ENCODE measurements at places on chromosomes 7 and 10.

GRCh38 chr10:94223702-94224370 lies 138.9 kb downstream of the NOC3L start:
- DNase-seq = no peak

- no peak for DNase-seq
Observed at GRCh38 chr10:84822931-84823630, 494.7 kb downstream of the CCSER2 start.

- no peak for DNase-seq
Observed at GRCh38 chr10:35470925-35471315, 134.2 kb upstream of the GJD4 start.

DNA sequence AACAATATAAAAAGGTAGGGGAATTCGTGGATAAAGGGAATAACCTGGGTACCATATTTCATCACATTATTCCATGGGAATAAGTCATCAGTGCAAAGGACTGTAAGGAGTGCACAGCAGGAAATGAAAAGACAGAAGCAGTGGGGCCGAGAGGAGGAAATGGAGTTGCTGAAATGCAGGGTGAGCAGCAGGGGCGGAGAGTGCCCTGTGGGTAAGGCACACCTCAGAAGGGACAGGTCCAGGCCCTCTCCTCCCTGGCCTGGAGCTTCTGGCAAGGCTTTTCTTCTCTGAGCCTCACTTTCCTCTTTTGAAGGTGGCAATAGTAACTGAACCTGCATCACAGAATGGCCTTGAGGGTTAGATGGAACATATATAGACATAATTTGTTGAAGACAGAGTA lies 26.2 kb downstream of the IKZF1 start:
- DNase-seq = no peak

- DNase-seq = no peak
Observed at GRCh38 chr10:126569513-126570244, 100.8 kb downstream of the C10orf90 start.

- no peak for DNase-seq
Observed at GRCh38 chr10:103554488-103555324, 61.2 kb downstream of the NEURL1 start.

- peak; percentile 16 for DNase-seq
Observed at GRCh38 chr10:27100813-27101347, 586 bp upstream of the ANKRD26 start.

GRCh38 chr7:116862951-116863670 lies 724 bp downstream of the CAPZA2 start:
- no peak for DNase-seq

DNA sequence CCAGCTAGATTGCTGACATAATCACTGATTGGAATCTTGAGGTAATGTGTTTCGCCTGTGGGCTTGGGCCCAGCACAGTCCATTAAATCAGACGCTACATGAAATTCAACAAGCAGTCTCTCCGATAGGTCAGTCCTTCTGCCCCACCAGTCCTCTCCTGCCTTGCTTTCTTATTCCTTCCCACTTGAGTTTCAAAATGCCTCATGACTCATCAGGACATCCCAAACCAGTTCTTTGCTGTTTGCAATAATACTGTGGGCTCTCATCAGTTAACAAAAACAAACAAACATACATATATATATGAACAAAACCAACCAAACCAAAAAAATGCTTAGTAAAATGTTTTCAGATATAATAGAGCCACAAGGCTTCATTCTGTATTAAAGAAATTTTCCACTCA lies 599.0 kb downstream of the SORCS1 start:
- no peak for DNase-seq

- no peak for DNase-seq
Observed at GRCh38 chr7:147060070-147060469, 943.5 kb downstream of the CNTNAP2 start.

- no peak for DNase-seq
Observed at GRCh38 chr10:61989995-61990760, 88.7 kb downstream of the ARID5B start.

DNA sequence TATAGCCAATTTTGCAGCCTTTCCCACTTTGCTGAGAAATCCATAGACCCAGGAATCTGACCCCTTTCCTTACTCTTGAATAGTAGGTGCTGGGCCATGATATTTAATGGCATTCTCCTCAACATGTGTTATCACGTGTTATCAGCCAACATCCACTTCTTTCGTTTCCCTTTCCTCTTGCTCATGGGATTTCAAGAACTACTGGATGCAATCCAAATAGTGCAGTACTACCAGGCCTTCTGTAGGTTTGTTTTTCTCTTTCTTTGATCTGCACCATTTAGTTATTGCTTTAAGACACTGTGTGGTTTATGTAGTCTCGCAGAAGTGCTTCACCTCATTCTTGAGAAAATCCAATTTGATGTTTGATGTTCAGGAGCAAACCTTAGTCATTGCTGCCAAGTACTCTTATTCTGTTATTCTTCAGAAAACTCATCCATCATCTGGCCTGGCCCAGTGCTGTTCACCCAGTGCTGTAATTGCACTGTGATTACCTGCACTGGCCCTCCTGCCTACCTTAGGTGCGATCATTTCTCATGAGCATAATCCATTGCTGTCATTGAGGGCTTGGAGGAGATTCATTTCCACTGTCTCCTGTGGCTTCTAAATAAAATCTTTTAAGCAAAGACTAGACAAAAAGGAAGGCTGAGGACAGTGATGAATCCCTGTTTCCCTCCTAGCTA lies 315.3 kb downstream of the BMPER start:
- DNase-seq = no peak

DNA sequence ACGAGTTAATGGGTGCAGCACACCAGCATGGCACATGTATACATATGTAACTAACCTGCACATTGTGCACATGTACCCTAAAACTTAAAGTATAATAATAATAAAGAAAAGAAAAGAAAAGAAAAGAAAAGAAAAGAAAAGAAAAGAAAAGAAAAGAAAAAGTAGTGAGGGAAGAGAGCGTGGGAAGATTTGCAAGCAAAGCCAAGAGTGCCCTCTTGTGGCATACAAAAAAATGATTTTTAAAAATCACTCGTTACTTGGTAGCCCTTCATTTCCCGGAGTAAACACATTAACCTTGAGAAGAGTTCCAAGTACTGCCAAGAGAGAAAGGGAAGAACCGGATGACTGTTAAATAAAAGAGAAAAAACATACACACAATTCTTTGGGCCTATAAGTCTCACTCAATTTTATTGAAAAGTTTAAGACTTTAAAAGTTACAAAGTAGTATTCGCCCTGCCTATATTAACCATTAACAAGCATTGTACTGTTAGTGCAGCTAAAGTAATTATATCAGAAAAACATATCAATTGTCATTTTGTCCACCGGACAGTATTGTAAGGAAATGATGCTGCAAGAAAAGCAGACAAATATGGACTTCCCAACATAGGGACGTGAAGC lies 6.2 kb upstream of the CH25H start:
- no peak for DNase-seq

- DNase-seq = no peak
Observed at GRCh38 chr10:31399171-31399570, 80.2 kb downstream of the ZEB1 start.

GRCh38 chr7:97973206-97973658 lies 16.8 kb downstream of the OCM2 start:
- no peak for DNase-seq

- no peak for DNase-seq
Observed at GRCh38 chr10:122349758-122350369, 24.6 kb upstream of the PLEKHA1 start.
